ENCODE measurements at places on chromosomes 12 and 14.

GRCh38 chr12:88723219-88723618 lies 142.9 kb upstream of the KITLG start:
- DNase-seq = no peak

DNA sequence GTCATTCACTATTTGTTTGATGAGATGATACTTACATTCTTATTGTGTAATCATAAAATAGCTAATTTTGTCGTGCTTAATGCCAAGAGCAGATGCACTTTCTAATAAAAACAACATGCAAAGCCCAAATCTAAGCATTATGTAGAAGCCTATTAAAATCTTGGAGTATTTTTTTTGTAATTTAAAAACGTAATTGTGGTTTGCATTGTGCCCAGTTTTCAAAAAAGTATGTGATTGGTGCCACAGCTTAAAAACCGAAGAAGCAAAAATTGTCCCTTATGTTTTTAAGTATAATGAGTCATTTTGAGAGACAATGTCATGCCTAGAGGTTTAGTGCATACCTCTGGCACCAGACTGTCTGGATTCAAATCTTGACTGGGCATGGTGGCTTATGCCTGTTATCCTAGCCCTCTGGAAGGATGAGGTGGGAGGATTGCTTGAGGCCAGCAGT lies 464.8 kb upstream of the RGS6 start:
- no peak for DNase-seq

GRCh38 chr12:25801734-25802133 lies 156.7 kb upstream of the RASSF8 start:
- DNase-seq = no peak

DNA sequence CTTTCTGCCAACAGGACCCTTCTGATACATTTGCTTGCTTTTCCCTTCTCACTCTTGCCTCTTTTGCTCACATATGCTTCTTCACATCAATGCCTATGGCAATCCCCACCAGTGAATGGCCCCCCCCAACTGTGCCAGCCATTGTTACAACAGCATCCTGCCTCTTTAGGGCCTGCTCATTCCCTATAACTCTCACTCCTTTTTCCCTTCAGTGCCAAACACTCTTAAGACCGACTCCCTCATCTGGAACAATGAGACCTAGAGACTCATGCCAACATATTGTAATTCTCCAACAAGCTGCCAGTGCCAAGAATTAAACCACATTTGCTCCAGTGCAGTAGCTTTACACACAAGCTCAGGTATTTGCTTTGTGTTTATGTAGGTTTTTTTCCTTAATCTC lies 189.0 kb downstream of the SOX5 start:
- no peak for DNase-seq

- no peak for DNase-seq
Measured at GRCh38 chr14:40757376-40757950, 849.2 kb upstream of the LRFN5 start.

DNA sequence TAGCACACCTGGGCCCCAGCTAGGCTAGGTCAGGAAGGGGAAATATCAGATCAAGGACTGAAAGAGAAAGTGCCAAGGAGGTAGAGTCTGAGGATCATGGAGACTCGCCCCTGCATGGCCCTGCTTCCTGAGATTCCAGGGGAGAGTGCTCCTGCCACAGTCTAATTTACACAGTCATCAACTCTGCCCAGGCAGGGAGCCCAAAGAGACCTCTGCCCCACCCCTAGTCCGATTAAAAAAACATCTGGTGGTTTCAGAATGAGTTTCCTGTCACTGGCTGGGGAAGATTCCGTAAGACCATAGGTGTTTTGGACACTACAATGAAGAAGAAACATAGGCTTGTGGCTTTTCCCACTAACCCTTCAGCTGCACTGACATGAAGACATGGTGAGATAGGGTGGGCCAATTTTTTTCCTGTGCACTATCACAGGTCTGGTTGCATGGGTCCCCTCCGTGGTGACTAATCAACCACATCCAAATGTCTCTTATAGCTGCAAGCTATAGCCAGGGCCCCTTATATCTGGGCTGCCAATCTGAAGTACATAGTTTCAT lies 31.5 kb upstream of the GZMB start:
- DNase-seq = no peak

DNA sequence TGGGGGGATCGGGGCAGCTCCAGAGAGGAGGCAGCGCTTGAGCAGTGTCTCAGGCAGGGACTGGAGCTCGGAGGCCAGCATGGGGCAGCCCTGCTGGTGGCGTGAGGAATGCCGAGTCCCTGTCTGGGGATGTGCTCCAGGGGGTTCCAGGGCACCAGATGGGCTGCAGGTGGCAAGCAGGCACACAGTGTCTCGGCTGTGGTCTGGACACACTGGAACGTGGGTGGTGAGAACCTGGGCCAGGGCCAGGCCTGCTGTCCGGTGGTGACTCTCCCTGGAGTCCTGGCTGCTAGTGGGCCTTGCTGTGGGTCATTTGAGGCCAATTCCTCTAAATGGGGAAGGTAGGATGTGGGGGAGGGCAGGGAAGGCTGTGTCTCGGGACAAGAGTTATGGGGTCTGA lies 199.4 kb upstream of the RTL1 start:
- DNase-seq = no peak

- DNase-seq = no peak
Measured at GRCh38 chr14:49526101-49526500, 60.1 kb downstream of the RPS29 start.

GRCh38 chr14:77076113-77076631 lies 21.9 kb upstream of the CIPC start:
- DNase-seq = no peak

DNA sequence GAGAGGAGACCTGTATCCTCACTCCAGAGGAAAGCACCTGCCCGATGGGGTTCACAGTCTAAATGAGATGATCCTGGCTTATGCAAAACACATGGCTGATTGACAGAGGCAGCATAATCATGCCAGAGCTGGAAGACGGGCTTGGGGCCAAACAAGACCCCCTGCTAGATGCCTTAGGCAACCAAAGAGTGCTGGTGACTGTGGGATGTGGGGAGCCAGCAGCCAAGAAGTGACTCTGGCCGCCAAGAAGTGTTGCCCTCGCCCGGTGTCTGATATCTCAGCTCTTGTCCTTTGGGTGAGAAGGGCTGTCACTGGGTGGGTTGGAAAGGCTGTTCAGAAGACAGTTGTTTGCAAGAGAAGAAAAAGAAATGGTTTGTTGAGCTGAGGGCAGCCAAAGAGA lies 56.7 kb downstream of the PLEKHG3 start:
- no peak for DNase-seq

DNA sequence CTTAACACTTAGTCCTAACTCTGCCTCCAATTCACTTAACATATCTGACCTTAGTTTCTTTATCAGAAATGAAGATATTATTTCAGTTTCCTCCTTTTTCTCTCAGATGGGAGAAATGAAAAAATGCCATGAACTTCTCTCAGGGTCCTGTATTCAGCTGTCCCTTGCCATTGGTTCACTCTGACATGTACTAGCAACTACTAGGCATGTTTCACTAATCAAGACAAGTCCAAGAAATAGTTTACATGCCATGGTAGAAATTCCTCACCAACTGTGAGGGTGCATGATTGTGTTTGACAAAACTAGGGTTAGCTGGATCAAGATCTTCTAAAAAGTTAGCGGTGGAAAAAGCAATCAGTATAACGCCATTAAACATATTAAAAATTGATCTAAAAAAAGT lies 7.0 kb upstream of the ATXN7L3B start:
- DNase-seq = no peak

- no peak for DNase-seq
Measured at GRCh38 chr12:85279449-85280164, 413 bp upstream of the ALX1 start.

- DNase-seq = no peak
Measured at GRCh38 chr14:104169699-104170479, 31.5 kb downstream of the KIF26A start.

DNA sequence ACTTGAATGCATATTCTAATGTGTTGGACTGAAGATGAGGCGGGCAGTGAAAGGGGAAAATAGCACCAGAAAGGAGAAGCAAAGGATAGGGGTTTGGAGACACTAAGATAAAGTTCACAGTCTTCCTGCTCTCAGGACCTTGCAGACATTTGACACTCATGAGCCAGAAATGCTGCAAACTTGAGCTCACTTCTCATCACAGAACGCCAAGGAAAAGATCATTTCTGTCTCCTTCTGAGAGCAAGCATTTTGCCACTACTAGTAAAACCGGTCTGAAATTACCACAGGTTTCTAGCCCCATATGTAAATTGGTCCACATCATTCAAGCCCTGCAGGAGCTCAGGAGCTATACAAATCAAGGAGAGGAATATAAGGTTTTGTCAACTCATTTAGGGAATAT lies 44.6 kb upstream of the ANO2 start:
- DNase-seq = no peak

- no peak for DNase-seq
Measured at GRCh38 chr12:68148261-68148951, 11.1 kb downstream of the IFNG start.

GRCh38 chr12:114888448-114888847 lies 204.5 kb upstream of the TBX3 start:
- DNase-seq = no peak

GRCh38 chr14:90301668-90302090 lies 30.1 kb downstream of the NRDE2 start:
- DNase-seq = no peak

DNA sequence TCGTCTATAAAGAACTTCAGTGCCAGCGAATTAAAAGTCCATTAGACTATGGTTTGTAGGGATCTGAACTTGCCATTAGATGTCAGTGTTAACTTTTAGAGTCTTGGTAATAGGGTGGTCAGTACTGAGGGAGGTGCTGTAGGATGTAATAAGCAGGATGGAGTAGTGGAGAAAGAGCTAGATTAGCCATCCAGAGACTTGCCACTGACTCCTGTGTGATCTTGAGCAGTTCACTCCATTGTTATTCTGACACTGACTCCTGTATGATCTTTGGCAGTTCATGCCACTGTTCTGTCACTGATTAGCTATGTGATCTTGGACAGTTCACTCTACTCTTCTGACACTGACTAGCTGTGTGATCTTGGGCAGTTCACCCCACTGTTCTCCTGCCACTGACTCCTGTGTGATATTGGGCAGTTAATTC lies 133.6 kb downstream of the TTLL5 start:
- no peak for DNase-seq

DNA sequence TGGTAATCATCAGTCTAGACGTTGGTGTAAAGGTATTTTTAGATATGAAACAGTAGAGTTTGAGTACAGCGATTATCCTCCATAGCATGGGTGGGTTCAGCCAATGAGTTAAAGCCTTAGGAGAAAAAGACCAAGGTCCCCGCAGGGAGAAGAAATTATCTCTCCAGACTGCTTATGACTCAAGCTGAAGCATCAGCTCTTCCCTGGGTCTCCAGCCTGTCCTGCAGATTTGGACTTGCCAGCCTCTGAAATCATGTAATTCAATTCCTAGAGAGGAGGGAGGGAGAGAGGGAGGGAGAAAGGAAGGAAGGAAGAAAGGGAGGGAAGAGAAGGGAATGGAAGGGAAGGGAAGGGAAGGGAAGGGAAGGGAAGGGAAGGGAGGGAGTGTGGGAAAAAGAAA lies 12.0 kb upstream of the DTX1 start:
- no peak for DNase-seq

- no peak for DNase-seq
Measured at GRCh38 chr14:98293576-98293975, 978.4 kb downstream of the BCL11B start.

DNA sequence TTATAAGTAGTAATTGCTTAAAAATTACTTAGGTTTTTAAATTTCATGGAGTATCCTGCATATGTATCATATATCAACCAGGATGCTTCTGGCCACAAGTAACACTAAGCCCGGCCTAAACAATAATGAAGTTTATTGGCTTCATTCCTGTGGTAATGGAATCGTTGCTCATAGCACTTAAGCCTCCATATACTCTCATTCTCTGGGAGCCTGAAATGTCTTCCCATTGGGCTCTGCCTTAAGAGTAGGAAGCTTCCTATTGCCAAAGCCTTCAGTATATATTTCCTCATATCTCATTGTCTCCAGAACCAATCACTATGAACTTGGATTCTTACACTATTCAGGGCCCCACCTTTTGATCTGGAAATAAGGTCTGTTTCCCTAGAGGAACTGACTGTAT lies 83.8 kb upstream of the DNM1L start:
- no peak for DNase-seq

DNA sequence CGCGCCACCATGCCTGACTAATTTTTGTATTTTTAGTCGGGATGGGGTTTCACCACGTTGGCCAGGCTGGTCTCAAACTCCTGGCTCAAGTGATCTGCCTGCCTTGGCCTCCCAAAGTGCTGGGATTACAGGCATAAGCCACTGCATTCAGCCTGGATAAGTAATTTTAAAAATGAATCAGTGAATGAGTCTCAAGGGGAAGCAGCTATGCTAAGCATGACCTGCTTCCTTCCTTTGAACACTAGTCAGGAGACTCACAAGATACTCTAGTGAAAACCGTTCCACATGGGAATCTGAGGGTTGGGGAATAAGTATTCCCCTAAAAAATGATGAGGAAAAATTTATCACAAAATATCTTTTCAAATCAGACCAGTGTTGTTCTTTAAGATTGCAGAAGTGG lies 10.7 kb upstream of the FAM234B start:
- no peak for DNase-seq

DNA sequence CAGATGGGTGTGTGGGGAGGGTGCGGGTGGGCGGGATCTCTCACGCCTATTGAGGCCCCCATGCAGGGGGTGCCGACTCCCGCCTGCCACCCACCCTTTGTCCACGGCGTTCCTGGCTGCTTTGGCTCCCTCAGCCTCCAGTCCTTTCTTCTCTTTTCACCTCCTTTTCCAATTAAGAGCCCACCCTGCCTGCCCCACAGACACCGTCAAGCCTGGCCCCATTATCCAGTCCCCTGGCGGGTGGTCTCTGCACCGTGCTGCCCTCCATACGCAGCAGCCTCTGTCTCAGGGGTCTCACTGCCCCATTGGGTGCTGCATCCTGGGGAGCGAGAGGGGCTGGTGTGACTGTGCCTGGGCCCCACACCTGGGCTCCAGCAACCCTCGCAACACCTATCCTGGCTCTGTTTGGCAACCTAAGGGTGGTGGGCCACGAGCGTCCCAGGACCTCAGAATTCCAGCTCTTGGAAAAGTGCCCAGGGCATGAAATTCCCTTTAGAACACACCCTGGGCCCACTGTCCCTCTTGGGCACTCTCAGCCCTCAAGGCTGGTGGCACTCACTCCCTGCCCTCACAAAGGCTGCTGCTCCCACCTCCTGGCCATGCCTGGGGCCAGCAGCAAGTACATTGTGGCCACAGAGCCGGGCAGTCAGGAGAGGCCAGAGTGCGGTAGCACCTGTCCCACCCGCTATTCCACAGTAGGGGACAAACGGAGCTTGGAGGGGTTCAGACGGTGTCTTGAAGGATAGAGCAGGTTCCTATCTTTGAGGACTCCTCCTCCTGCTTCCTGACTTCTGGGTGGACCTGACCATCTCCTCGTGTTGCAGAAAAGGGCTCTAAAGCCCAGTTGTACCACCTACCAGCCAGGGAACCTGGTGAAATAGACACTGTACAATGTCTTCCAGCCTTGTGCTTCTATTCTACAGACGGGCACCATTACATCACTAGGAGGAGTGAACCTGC lies 114.1 kb downstream of the KIF26A start:
- no peak for DNase-seq

GRCh38 chr14:44030831-44031383 lies 476.2 kb downstream of the FSCB start:
- no peak for DNase-seq

Measured in CD4-positive, alpha-beta T cell treated with Interferon gamma for 1 hour (primary cell).